ENCODE measurements at places on chromosomes 1 and 21. TPM values are rescaled to one million over a fixed set of nuclear protein-coding genes. Genes with fewer than 3 reads are reported as not detected.

Gene FCRLA
- not detected for total RNA-seq

Gene RGS5
- total RNA-seq, result 187 TPM

Gene KIAA0040
- total RNA-seq, result 0.73 TPM

Gene C4BPB
- total RNA-seq, result not detected

Gene LCE4A
- total RNA-seq, result not detected

Gene GCSAML
- not detected for total RNA-seq

Gene ADGRL4
- 9.5 TPM for total RNA-seq

Gene BCL10
- total RNA-seq, result 27.9 TPM

Gene PINK1
- 55.2 TPM for total RNA-seq

GRCh38 chr1:58813361-58813760 lies 29.5 kb upstream of the JUN start:
- H3K4me1 ChIP-seq, result peaks cover 51% of the 10 kb centered on the region
- H3K27me3 ChIP-seq, result no peaks in the 10 kb centered on the region
- peak overlapping the region; percentile 12 for H3K27ac ChIP-seq
- H3K36me3 ChIP-seq, result no peaks in the 10 kb centered on the region
- no peak overlapping the region for H3K4me3 ChIP-seq

DNA sequence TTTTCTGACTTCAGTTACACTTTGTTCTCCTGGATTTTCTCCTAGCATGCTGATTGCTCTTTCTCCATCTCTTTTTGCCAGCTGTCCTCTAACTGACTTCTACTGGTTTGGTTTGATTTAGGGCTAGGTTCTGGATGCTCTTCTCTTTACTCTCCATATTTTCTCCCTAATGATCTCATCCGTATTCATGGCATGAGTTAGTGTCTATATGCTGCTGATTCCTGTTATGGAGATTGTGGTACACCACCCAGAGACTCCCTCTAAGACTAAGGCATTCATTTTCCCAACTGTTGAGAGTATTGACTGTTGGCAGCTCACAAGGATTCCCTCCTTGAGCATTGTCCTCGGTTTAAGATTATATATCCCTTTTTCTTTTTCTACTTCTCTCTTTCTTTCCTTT lies 28.9 kb downstream of the S1PR1 start:
- no peaks in the 10 kb centered on the region for H3K36me3 ChIP-seq
- H3K4me3 ChIP-seq, result no peak overlapping the region
- no peak overlapping the region for H3K27ac ChIP-seq
- peaks cover 11% of the 10 kb centered on the region for H3K4me1 ChIP-seq

DNA sequence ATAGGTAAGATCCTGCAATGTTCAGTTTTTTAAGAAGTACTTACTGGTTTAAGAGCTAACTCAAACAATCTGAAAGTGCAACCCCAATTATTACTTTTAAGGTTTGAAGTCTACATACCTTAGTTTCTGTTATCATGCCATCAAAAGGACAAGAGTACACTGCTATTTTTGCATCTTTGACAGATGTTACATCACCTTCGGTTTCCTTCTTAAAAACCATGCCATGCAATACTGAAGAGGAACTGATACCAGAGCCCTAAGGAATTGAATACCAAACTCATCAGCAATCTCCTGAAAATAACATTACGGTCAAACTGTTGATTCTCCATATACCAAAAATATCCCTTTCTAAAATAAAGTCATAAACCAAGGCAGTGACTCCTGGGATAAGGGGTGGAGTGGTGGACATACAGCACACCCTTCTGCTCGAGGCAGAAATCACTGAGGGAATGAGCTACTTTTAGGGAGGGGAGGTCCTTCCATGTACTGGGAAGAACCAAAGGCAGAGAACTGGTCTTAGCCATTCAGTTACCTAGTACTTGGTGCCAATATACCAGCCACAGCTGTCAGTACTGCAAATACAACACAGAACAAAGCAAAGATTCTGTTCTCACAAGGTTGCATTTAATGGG lies 8.5 kb downstream of the CCT8 start:
- H3K27me3 ChIP-seq, result no peaks in the 10 kb centered on the region
- no peak overlapping the region for H3K27ac ChIP-seq
- no peak for DNase-seq
- no peak overlapping the region for H3K4me3 ChIP-seq

DNA sequence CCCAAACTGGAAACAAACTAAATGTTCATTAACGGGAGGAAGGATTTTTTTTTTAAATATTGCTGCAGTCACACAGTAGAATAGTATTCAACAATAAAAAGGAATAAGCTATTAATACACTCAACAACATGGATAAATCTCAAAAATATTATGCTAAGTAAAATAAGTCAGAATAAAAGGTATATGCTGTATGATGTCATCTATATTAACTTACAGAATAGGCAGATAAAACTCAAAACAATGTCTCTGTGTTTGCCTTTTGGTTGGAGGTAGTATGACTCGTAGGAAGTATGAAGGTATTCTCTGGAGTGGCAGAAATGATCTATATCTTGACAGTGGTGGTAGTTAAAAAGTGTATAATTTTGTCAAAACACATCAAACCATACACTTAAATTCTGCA lies 6.1 kb upstream of the ST6GALNAC5 start:
- DNase-seq, result no peak
- H3K27me3 ChIP-seq, result peaks cover 6% of the 10 kb centered on the region
- no peak overlapping the region for H3K4me3 ChIP-seq
- H3K27ac ChIP-seq, result no peak overlapping the region

- no peak overlapping the region for H3K4me3 ChIP-seq
- no peaks in the 10 kb centered on the region for H3K36me3 ChIP-seq
- H3K4me1 ChIP-seq, result peaks cover 40% of the 10 kb centered on the region
- no peaks in the 10 kb centered on the region for H3K27me3 ChIP-seq
- peak; percentile 73 for DNase-seq
Observed at GRCh38 chr1:227891955-227892488, 55.7 kb downstream of the WNT9A start.

DNA sequence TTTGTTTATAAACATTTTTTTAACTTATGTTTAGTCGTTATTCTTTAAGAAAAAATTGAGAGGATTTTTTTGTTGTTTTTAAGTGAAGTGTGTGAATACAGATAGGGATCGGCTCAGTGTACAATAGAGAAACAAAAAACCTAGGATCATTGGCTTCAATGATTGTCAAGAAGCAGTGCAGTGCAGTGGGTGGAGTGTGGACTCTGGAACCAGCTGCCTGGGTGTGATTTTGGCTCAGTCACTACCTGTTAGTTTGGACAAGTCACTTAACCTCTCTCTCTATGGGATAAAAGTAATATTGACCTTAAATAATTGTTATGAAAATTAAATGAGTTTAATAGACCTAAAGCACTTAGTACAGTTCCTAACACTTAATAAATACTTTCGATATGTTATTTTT lies 41.3 kb downstream of the SCCPDH start:
- no peak overlapping the region for H3K27ac ChIP-seq
- no peaks in the 10 kb centered on the region for H3K27me3 ChIP-seq
- DNase-seq, result no peak
- no peak overlapping the region for H3K4me3 ChIP-seq
- no peaks in the 10 kb centered on the region for H3K4me1 ChIP-seq
- peaks cover 58% of the 10 kb centered on the region for H3K36me3 ChIP-seq

DNA sequence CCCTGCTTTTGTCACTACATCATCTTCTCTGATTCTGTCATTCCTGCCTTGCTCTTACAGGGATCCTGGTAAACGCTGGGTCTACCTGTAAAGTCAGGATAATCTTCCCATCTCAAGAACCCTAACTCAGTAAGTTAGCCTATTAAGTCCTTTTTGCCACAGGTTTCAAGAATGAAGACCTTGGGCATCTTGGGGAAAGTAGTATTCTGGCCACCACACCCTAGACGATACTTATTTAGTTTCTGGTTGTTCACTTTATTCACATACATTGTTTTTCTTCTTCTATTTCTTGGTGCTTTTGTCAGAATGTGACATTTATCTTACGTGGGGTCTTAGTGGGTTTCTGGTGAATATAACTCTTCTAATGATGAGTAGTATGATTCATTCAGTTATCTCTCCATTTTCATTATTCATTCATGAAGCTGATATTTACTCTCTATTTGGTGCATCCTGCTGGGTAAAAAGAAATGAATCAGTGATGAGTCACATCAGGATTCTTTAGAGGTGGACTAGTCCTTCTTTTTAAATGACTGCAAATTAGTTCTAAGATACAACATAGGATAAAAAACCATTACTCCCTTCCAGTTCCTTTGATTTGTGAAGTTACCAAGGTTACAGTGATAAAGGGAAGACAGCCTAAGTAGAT lies 514.4 kb upstream of the B3GALT2 start:
- H3K4me3 ChIP-seq, result no peak overlapping the region
- H3K27me3 ChIP-seq, result no peaks in the 10 kb centered on the region
- DNase-seq, result no peak
- peaks cover 6% of the 10 kb centered on the region for H3K4me1 ChIP-seq

GRCh38 chr1:55071477-55071876 lies 32.1 kb downstream of the PCSK9 start:
- no peak overlapping the region for H3K4me3 ChIP-seq
- H3K27me3 ChIP-seq, result no peaks in the 10 kb centered on the region
- peak overlapping the region; percentile 6 for H3K27ac ChIP-seq
- H3K4me1 ChIP-seq, result peaks cover 4% of the 10 kb centered on the region
- no peak for DNase-seq

DNA sequence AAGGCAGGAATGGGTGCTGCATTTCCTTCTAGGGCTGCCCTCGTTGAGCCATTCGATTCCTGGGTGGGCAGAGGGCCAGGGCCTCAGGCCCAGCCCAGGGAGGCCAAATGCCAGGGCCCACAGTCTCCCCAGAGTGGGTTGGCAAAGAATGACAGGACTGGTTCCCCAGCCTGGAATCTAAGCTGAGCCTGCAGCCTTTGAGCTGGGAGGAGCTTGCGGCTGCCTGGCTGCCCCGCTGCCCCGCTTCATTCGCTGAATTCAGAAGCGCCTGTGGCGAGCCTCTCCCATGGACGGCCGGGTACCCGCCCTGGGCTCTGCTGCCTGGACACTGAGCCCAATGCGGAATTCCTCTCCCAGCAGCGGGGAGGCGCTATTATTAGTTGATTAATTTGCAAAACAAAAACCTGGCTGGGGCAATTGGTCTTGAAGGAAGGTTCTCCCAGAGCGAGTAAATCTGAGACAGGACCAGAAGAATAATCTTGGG lies 32.3 kb upstream of the TARDBP start:
- H3K27ac ChIP-seq, result peak overlapping the region; percentile 71
- H3K4me3 ChIP-seq, result peak overlapping the region; percentile 51
- H3K27me3 ChIP-seq, result peaks cover 39% of the 10 kb centered on the region
- no peaks in the 10 kb centered on the region for H3K36me3 ChIP-seq
- peaks cover 34% of the 10 kb centered on the region for H3K4me1 ChIP-seq

GRCh38 chr1:40861224-40862003 lies 749 bp downstream of the CITED4 start:
- H3K4me3 ChIP-seq, result peak overlapping the region; percentile 76
- peak overlapping the region; percentile 34 for H3K27ac ChIP-seq
- H3K36me3 ChIP-seq, result no peaks in the 10 kb centered on the region
- H3K4me1 ChIP-seq, result peaks cover 35% of the 10 kb centered on the region

GRCh38 chr1:30668546-30669327 lies 54.6 kb downstream of the MATN1 start:
- H3K27me3 ChIP-seq, result peaks cover 11% of the 10 kb centered on the region
- DNase-seq, result no peak
- no peaks in the 10 kb centered on the region for H3K36me3 ChIP-seq
- H3K4me1 ChIP-seq, result no peaks in the 10 kb centered on the region

DNA sequence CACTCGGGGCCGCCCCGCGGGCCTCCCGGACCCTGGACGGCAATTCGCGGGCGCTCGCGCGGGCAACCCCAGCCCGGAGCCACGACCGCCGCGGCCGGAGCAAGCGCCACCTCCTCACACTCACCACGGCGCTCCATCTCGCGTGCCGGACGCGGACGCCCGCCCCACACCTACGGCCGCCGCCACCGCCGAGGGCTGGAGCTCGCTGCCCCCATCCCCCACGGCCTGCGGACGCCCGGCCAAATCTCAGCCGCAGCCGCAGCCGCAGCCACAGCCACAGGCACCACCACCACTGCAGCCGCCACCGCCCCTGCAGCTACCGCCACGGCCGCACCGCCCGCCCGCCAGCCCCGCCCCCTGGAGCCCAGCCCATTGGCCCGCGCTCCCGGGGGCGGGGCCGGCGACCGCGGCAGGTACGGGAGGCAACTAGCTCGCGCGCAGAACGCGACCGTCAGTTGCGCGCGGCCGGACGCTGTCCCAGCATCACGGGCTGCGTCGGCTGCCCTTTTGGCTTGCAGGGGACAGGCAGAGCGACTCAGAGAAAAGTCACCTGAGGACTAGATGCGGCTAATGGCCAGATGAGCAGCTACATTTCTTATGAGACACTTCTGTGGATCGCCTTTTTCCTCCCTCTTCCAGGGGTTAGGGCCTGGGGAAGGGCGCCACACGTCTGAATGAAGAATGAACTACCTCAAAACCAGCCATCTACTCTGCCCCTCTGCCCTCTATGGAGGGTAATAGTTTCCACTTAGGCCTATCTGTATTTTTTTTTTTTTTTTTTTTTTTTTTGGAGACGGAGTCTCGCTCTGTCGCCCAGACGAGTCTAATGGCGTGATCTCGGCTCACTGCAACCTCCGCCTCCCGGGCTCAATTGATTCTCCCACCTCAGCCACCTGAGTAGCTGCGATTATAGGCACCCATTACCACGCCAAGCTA lies at the start of gene ARHGAP29:
Gene ARHGAP29, minus strand, starts transcription at position 294 of the 936 bp plus-strand sequence. CDS start 5,973 bp downstream, outside the sequence.
- H3K4me3 ChIP-seq, result peak within 1 kb of the TSS; percentile 94
- H3K4me1 ChIP-seq, result peaks cover 50% of the 10 kb centered on the region
- DNase-seq, result peak; percentile 94
- peak within 1 kb of the TSS; percentile 94 for H3K27ac ChIP-seq
- H3K36me3 ChIP-seq, result peaks cover 23% of the 10 kb centered on the region

DNA sequence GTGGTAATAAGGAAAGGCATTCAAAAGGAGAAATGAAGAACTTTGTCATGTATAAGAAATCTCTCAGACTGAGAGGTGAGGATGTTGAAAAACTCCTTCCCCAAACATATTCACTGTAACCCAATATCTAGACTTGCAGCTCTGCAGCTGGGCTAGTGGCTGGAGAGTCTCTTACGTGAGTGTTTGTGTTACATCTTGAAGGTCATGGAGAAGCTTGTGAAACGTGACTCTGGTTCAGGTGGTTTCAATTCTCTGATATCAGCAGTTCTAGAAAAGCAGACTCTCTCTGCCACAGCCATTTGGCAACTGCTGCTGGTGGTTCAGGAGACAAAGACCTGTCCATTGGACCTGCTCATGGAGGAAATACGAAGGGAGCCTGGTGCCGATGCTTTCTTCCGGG lies 55.0 kb upstream of the EPHA8 start:
- H3K4me3 ChIP-seq, result no peak overlapping the region
- DNase-seq, result no peak
- peaks cover 63% of the 10 kb centered on the region for H3K36me3 ChIP-seq
- H3K27me3 ChIP-seq, result no peaks in the 10 kb centered on the region

Data from osteocyte (in vitro differentiated cells).